ENCODE measurements at places on chromosomes 12 and 14.

- no peak for DNase-seq
Measured at GRCh38 chr14:88380405-88380804, 5.1 kb upstream of the SPATA7 start.

DNA sequence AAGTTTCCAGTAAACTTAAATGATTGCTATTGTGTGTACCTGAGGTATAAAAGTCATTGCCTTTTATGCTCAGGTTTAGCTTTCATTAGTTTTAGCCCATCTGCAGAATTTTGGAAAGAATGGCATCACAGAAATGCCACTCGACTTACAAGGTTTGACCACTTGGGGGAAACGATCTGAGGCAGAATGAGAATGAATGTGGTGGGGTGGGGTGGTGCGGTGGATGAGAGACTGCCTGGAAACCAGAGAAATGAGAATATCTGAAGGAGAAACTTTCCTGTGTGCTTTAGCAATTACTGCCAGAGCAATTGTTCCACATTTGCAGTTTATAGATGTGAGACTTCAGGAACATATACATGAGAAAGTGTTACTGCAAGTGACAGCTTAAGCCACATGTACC is 225.4 kb upstream of the PDE3A start:
- no peak for DNase-seq

DNA sequence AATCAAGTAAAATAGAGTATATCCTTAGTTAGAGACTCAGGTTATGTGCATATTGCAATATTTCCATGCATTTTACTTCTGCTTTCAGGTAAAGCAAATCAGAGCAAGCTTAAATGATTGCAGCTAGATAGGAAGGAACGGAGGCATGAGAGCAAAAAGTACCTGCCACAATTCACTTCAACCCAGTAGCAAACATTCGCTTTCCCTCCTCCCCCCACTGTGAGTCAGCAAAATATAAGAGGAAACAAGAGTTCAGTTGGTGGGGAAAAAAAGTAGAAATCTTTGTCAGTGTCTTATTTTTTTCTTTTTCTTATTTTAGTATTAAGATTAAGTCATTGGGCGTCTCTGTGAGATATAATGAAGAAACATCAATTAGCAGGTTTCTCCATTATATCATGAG is 475.4 kb downstream of the NPAS3 start:
- no peak for DNase-seq

DNA sequence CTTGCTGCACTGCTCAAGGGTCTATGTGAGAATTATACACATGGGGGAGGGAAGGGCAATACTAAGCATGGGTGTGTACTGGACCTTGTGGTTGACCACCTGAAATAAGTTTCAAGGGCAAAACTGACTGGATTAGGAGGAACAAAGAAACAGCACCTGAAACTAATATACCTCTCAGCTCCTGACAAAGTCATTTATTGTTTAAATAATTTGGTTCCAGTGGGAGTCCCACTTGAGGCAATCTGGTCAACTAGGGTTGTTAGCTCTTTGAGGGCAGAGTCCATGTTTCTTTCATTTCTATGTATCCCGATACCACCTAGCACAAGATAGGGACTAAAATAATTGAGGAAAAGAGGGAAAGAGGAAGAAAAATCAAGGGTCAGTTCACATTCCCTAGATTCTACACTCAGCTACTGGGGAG is 45.5 kb downstream of the STXBP6 start:
- no peak for DNase-seq
